ENCODE measurements at places on chromosomes 11 and 22.

- no peak for DNase-seq
These were observed at the start of gene SEC14L2 for GRCh38 chr22:30396871-30397655. TSS of gene SEC14L2 (plus strand) at chr22:30397018. CDS start at chr22:30397117, 99 bp downstream.

- no peak for DNase-seq
These were observed 414.1 kb upstream of the DDI1 start for GRCh38 chr11:103622296-103622695.

DNA sequence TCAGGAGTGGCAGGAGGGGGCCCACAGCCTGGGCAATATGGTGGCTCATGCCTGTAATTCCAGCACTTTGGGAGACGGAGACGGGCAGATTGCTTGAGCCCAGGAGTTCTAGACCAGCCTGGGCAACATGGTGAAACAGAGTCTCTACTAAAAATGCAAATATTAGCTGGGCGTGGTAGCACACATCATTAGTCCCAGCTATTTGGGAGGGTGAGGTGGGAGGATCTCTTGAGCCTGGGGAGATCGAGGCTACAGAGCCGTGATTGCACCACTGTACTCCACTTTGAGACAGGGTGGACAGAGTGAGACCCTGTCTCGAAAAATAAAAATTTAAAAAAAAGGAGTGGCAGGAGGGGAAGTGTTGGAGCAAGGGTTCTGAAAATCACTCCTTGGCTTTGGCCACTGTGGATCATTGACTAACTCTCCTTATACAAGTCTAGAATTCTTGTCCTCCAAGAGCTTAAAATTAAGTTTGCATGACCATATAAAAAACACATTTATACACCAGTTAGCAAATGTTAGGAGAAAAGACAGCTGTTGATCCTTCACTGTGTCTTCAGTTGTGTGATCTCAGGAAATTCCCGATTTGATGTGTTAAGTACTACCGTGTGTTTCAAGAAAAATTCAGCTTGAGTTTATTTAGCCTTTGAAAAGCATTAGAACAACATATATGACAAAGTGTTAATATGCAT, 2.3 kb upstream of the WEE1 start:
- no peak for DNase-seq

DNA sequence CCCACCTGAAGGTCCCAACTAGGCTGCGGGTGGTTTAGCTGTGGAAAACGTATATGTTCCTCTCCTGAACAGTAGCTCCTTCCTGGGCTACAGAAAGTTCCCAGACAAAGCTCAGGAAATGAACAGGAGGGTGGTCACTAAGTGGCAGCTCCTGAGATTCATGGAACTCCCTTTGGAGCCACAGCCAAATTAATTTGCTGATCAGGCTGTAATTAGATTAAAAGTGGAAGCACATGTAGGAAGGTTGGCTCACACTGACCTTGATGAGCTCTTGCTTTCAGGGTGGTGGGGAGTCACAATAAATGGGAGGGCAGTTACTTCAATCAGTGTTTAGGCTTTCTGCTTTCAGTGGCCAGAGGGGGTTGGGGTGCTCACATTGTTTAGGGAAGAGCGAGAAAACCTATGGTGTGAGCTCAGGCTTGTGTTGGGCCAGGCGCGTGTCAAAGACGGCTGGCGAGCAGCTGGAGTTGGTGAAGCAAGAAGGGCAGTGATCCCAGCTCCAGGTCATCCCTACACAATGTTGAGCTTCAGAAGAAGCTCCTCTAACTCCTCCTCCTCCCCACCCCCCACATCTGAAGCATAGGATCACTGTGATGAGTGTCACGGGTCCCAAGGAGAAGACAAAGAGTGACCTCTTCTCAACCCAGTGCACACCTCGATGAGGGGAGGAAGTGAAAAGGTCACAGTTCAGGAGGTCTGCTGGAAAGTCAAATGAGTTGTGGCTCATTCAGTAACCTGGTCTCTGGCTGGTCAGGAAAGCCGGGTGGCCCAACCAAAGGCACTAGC, 42.5 kb downstream of the CLPB start:
- DNase-seq, result no peak

- no peak for DNase-seq
These were observed 24.5 kb downstream of the CDPF1 start for GRCh38 chr22:46225631-46226030.

DNA sequence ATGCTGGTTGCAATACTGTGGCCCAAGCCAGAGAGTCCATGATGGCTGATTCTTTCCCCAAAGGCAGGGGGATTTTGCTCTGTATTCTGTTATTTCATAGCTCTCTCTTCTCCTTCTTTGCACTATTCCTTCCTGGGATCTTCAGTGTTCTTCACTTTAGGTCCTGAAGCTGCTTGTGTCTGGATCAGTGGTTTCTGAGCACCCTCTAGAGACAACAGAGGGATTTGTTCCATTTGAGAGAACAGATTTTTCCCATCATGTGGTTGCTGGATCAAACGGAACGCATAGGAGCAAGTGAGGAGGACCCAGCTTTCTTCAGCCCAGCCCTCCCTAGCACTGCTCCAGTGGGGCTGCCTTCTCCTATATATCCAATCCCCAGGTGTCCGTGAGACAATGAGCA, 68.7 kb upstream of the SYN3 start:
- DNase-seq, result no peak

- no peak for DNase-seq
These were observed 26.6 kb downstream of the RAB30 start for GRCh38 chr11:83044958-83045712.

All from astrocyte of the cerebellum (primary cell).